Hematopoietic multipotent progenitor cell treated with erythropoietin and hydrocortisone succinate and interleukin-3 and kit ligand, for 8 days (in vitro differentiated cells): ENCODE measurements at places on chromosomes 2 and 18.

- no peak for DNase-seq
Measured at GRCh38 chr2:17326717-17327116, 191.5 kb downstream of the RAD51AP2 start.

GRCh38 chr2:120733238-120733932 lies 2.3 kb upstream of the GLI2 start:
- no peak for DNase-seq

DNA sequence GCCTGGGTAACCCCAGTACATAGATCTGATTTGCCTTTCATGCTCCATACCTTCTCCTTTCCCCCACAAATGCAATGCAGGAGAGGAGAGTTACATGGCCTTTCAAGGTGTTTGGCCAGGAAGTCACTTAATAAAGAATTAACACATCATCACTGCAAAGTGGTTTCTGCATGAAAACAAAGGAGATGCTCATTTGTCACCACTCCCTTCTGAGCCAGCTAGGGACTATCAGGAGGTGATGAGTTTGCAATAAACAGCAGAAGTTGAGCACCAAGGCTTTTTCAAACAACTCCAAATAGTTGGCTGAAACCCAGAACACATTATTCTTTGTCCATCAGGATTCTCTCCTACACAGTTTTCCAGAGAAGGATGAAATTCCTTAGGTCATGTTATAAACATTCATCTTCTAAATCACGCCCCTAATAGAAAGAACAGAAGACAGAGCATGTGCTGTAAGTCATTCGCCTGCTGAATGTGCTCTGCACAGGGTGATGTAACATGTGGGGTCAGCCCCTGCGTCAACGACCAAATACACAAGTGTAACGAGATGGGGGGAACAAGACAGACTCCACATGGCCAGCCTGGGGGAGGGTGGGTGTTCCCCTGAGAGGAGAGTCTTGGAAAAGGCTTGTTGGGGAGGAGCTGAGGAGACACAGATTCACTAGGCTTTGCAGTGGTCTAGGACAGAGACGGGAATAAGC lies 87.3 kb upstream of the RMDN2 start:
- DNase-seq, result no peak

- DNase-seq, result no peak
Measured at GRCh38 chr2:190452433-190452832, 44.3 kb downstream of the MFSD6 start.

DNA sequence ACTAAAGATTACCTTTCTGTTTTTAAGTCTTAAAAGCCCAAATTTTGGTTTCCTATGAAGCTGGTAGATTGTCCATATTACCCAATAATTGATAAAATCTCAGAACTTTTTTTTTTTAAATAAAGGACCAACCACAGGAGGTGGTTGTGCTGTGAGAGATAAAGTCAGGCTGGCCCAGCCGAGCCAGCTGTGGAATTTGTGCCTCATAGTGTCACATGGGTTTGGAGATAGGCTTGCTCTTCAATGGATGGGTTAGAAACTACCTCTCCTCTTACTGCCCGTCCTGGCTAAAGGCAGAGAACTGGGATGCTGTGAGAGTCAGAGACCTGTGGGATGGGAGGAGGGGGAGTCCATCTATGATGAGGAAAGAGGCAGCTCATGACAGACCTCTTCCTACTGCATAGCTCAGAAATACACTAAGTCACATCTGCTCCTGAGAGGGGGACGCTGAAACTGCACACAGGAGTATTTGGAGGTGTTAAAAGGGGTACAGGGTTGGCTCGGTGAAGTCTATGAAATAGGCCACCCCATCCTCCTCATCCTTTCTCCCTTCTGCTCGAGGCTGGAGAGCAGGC lies 99.7 kb upstream of the MGAT4A start:
- DNase-seq, result peak; percentile 74

DNA sequence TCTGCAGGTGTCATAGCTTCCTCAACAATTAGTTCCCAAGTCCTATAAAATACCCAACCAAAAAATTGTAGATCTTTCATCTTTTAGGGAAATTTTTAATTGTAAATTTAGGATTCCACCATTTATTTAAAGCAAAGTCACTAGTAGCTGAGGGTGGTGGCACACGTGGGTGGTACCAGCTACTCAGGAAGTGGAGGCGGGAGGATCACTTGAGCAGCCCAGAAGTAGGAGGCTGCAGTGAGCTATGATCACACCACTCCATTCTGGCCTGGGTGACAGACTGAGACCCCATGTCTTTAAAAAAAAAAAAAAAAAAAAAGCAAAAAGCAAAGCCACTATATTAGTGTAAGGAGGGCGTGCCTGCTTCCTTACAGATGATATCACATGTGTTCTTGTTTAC lies 60.3 kb upstream of the GREB1L start:
- DNase-seq, result no peak

- DNase-seq, result no peak
Measured at GRCh38 chr2:124480958-124481357, 455.9 kb downstream of the CNTNAP5 start.

- DNase-seq, result peak; percentile 54
Measured at GRCh38 chr2:48279344-48280090, 250.4 kb upstream of the STON1 start.

DNA sequence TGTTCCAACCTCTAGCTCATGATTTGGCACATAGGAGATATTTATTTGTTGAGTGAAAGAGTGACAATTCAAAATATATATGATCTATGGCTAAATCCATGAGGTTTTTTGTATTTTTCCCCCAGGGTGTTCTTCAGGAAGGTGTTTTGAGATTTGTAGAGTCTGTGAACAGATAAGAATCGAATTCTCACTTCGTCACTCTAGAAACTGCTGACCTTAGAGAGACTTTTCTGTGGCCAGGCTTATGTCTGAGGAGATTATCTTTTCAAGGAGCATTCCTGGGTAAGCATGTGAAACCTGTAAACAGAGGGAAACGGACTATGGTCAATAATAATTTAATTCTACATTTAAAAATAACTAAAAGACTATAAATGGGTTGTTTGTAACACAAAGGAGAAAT lies 849 bp upstream of the ITGB6 start:
- no peak for DNase-seq

- peak; percentile 17 for DNase-seq
Measured at GRCh38 chr18:3248062-3248657, 559 bp downstream of the MYL12A start.

GRCh38 chr2:54691445-54692135 lies 31.9 kb upstream of the EML6 start:
- DNase-seq, result no peak

- DNase-seq, result no peak
Measured at GRCh38 chr2:149544692-149545091, 42.9 kb downstream of the MMADHC start.

- DNase-seq, result no peak
Measured at GRCh38 chr2:75525434-75526310, 35.1 kb downstream of the EVA1A start.

DNA sequence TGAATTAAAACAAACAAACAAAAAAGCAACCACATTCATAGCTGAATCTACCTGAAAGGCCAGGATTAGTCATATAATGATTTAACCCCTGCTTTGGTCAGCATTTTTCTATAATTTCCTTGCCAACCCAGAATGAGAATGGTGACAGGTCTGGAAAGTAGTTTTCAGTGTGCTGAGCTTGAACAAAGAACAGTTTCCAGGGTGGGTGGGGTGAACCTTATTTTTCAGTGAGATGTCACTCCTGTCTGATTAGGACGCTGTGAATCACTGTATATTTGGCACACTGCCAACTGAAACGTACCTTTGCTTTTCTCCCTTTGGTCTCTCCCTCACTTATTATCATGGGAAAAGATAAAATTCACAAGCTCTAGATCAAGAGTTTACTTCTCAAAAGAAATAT lies 35.0 kb upstream of the DSC1 start:
- no peak for DNase-seq

DNA sequence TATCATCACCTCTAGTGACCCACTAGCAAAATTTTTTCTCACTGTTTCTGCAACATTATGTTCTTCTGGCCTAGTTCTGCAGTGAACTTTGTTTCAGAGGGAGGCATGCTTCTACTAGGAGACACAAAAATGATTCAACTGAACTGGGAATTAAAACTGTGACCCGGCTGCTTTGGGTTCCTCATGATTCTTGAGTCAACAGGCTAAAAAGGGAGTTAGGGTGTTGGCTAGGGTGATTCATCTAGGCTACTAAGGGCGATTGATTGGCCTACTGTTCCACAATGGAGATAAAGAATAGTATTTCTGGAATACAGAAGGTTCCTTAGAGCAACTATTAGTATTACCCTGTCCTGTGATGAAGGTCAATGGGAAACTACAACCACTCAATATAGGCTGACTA lies 179.5 kb downstream of the PPP1R1C start:
- DNase-seq, result no peak

GRCh38 chr18:23977719-23978483 lies 36.7 kb upstream of the TTC39C start:
- DNase-seq, result no peak

GRCh38 chr18:45715212-45715780 lies 8.7 kb upstream of the SLC14A1 start:
- DNase-seq, result no peak

- no peak for DNase-seq
Measured at GRCh38 chr18:41170346-41170745, 784.7 kb upstream of the PIK3C3 start.

GRCh38 chr2:3107567-3107966 lies 270.1 kb downstream of the EIPR1 start:
- no peak for DNase-seq

GRCh38 chr2:3254442-3254941 lies 123.1 kb downstream of the EIPR1 start:
- no peak for DNase-seq

DNA sequence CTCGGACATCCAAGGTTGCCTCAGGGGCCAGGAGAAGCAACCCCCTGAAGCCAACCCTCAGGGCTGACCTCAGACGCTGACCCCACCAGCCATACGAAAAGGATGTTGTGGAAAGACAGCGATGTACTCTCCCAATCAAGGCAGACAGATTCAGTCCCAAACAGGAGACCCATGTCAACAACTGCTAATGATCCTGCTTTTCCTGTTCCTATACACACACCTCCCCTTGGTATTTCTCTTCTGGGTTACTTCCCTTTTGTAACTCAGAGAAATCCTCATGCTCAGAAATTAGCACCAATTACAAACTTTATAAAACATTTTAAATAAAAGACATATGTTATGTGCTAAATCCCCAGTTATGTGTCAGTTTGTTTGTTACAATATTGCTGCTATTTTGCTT lies 120.8 kb downstream of the PID1 start:
- no peak for DNase-seq

DNA sequence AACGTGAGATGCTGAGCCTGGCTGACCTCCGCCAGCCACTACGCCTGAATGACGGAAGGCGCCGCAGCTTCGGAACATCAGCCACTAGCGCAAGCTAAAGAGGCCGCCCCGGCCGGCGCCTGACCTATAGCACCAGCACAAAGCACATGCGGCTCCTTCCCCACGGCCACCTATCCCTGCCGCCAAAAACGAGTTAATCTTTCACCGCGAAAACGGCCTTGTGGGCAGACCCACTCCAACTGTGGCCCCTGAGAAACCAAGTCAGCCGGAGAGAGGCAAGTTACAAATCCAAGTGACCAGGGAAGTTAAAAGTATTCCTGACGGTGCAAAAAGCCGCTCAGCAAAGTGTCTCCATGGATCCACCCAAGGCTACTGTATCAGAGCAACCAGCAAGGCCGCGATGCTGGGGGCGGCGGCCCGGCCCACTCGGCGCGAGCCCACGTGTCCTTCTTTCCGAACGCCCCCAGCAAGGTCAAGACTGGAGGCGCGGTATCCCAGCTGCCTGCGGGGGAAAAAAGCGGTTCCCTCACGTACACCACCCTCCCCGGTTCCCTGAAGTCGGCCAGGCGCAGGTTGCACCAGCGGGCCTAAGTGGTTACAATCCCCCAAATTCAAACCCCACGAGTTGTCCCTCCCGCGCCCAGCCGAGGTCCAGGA lies 575 bp downstream of the HSPD1 start:
- peak; percentile 58 for DNase-seq

- DNase-seq, result no peak
Measured at GRCh38 chr18:32583431-32583830, 112.7 kb upstream of the GAREM1 start.

- no peak for DNase-seq
Measured at GRCh38 chr2:193349642-193350041, 1154.9 kb upstream of the TMEFF2 start.

- DNase-seq, result peak; percentile 42
Measured at GRCh38 chr2:148023861-148024260, 3.0 kb downstream of the MBD5 start.

DNA sequence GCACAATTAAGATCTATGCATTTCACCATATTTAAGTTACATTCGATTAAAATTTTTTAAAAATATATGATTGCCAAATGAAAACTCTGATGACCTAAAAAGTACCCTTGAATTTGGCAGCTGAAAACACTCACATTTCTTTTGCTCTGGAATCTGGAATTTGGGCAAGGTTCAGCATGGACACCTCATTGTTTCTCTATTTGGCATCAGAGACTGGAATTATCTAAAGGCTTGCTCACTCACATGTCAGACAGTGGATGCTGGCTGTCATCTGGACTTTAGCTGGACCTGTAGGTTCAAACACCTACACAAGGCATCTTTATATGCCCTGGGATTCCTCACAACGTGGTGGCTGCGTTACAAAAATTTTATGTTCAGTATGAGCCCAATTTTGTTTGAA lies 16.1 kb downstream of the MBOAT2 start:
- no peak for DNase-seq

DNA sequence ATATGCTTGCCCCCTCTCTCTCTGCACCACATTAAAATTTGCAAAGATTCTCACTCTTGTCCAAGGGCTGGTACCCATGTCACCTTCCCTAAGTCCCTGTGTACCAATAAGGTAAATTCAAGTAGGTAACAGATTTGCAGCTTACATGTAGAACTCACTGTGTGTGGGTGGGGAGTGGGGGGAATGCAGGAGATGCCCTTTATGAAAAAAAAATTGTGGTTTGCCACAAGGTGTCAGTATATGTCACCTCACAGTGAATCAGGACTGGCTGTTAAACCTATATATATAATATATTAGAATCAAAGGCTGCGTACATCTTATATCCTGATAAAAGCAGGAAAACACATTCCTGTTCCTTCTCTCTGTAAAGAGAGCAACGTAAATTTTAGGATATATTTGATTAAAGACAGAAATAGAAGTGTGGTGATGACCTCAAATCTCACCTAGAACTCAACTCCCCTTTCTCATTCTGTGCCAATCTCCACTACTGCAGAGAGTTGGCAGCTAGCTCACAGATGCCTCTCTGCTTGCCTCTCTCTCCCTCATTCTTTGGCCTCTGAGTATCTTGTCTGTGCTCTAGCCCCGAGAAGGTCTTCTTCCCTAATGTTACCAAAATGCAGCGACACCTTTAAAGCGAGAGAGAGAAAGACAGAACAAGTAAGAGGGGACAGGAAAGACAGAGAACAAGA lies 536 bp downstream of the XDH start:
- DNase-seq, result no peak
